ENCODE measurements at places on chromosomes 16 and 17.

DNA sequence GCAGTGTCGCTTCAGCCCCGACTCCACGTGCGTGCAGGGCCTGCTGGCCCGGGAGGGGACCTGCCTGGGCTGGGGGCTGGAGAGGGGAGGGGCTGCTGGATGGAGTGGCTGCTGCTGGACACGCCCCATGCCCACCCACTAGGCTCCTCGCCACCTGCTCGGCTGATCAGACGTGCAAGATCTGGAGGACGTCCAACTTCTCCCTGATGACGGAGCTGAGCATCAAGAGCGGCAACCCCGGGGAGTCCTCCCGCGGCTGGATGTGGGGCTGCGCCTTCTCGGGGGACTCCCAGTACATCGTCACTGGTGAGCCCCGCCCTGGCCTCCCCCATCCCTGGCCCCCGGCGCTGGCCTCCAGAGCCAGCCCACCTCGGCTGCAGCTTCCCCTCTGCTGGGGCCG, 2.4 kb downstream of the BRICD5 start:
- no peak for DNase-seq

GRCh38 chr17:53313746-53314145, 509.0 kb upstream of the KIF2B start:
- no peak for DNase-seq

DNA sequence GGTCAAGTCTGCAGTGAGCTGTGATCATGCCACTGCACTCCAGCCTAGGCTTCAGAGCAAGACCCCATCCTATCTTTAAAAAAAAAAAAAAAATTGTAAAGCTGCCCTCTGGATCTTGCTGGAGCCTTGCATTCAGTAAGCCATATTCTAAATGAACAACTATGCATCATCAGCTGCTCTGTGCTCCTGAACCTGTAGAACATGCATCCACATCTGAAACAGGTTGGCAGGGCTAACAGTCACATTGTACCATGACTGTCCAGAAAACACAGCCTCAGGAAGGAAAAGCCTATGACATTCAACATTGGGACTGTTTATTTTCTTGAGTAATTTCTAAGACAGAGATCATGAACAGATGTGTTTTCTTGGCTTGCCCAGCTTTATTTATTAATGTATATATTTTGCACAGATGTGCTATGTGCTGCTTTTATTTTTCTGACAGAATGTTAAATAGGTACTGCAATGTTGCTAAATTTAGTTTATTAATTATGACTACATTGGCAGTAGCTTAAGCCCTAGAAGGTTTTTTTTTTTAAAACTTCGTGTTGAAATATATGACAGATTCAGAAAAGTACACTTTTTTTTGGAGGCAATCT, 19.8 kb downstream of the ACSF2 start:
- no peak for DNase-seq

DNA sequence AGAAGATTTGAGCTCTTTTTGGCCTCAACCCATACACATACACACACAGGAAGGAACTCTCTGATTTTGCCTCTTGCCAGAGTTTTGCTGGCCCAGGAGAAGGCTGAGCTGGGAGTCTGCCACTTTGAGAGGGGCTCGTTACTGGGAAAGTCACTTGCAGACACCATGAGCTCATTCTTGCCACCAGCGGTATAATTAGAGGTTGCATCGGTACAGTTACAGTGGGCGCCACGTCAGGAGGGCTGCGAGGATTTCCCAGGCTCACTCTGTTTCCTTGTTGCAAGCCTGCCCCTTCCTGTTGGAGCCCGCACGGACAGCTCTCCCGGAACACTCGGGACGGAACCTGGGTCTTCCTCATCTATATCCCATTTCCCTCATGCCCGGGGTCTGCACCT, 3.1 kb upstream of the SDK2 start:
- DNase-seq: no peak

- DNase-seq: no peak
Measured at GRCh38 chr16:57301126-57301817, 16.8 kb upstream of the PLLP start.

DNA sequence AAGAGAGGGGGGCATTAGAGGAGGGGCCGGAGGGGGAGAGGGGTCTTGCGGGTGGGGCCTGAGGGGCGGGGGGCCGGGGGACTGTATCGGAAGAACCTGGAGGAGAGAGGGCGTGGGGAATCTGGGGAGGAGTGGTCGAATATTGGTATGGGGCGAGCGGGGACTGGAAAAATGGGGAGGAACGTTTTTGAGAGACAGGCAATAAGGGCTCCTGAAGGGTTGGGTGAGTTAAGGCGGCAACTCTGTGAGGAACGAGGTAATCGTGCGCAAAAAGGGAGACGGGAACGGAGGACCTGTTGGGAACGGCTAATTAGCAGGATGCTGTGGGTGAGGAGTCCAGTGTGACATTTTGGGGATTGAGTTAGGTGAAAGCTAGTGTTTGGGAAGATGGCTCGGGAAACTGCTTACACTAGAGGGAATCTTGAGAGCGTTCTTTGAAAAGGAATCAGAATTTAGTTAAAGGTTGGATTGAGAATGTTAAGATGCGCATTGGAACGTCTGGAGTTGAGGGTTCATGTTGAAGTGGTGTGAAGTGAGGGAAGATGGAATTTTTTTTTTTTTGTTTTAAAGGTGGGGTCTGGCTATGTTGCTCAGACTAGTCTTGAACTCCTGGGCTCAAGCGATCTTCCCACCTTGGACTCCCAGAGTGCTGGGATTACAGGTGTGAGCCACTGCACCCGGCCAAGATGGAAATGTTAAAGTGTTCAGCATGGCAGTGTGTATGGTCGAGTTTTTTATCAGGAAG, 662 bp downstream of the WIPF2 start:
- DNase-seq: peak; percentile 18

GRCh38 chr16:59181821-59182420, 447.8 kb upstream of the GOT2 start:
- no peak for DNase-seq

- DNase-seq: no peak
Measured at GRCh38 chr17:82779541-82779940, 27.7 kb downstream of the TBCD start.

GRCh38 chr17:67452681-67453554, 75.8 kb downstream of the PITPNC1 start:
- DNase-seq: no peak

GRCh38 chr16:22743401-22743800, 70.6 kb upstream of the HS3ST2 start:
- no peak for DNase-seq

GRCh38 chr17:51860954-51861561, 297.5 kb downstream of the CA10 start:
- DNase-seq: no peak

DNA sequence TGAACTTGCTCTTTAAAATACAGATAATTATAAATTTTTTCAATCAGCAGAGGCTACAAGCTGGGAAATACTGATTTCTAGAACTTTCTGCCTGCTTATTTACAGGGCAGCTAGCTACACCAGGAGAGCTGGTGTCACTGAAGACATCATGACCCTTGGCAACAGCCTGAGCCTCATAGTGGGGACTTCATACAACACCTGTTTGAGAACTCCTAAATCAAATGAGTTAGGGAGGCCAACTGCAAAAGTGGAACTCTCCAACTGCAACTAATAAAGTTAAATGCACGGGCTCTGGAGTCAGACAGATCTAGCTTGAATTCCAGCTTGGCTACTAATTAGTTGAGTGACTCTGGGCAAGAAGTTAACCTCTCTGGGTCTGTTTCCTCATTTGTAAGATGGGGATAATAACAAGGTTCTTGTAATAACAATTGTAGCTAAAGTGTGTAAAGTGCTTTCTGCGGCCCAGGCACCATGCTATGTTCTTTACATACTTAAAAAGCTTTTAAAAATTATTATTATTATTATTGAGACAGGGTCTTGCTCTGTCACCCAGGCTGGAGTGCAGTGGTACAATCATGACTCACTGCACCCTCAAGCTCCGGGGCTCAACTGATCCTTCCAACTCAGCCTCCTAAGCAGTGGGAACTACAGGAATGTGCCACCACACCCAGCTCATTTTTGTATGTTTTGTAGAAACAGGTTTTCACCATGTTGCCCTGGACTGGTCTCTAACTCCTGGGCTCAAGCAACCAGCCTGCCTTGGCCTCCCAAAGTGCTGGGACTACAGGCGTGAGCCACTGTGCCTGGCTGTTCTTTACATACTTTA, 33.4 kb downstream of the VAC14 start:
- DNase-seq: no peak

- no peak for DNase-seq
Measured at GRCh38 chr17:75570034-75570676, 17.4 kb upstream of the MYO15B start.

DNA sequence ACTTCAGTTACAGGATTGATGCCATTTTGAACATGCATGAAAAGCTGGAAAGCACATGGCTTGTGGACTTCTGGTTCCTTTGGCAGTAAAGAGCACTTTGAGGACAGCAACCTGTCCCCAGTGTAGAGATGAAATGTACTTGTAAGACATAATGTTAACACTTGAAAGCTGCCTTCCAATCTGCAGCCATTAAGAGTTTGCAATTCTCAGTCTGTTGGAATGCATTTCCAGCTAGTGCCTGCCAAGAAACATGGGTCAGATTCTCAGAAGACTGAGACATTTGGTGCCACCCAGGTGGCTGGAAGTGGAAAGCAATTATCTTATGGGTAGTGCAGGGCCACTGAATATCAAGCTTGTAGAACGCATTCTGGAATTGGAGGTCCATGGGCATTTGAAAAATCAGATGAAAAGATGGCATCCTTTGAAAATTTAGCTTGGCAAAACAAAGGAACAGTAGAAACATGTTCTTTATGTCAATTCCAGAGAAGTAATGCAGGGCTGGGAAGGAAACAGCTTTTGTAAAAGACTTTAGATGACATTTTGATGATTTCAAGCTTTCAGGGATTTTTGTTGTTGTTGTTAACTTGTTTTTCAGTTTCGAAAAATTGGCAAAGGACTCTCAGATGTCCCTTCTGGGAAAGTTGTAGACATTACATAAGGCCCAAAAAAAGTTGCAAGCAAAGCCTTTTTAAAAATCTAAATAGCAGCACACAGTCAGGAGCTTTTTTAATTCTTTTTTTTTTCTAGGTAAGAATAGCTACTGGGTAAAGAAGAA, 147.0 kb downstream of the ABCA8 start:
- no peak for DNase-seq

DNA sequence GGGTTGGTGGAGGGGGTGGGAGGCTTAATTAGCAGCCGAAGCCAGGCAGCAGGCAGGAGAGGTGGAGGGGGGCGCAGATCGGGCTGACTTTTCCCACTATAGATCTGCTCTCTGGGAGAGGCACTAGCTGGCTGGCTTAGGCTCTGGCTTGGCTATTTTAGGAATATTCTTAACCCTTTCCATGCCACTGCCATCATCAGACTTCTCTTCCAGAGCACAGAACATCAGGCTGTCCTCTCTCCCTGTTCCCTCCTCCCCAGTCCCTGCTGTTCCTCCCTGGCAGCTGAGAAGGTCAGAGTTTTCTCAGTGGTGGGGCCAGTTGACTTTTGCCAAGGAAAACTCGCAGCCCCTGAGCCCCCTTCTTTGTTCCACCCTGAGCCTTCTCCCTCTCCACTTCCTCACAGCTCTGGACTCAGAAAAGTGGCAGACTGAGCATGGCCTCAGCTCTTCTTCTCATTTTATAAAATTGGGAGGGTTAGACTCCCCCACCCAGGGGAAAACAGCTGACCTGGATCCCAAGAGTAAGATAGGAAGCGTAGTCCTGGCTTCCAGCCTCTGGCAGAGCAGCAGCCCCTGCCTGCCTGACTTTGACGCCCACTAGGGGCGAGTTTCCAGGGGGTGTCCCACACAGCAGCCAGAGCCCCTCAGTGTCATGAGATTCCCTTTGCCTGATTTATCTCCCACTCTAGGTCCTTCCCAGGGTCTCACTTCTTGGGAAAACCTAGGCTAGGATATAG, 9.9 kb upstream of the C1QL1 start:
- DNase-seq: no peak

DNA sequence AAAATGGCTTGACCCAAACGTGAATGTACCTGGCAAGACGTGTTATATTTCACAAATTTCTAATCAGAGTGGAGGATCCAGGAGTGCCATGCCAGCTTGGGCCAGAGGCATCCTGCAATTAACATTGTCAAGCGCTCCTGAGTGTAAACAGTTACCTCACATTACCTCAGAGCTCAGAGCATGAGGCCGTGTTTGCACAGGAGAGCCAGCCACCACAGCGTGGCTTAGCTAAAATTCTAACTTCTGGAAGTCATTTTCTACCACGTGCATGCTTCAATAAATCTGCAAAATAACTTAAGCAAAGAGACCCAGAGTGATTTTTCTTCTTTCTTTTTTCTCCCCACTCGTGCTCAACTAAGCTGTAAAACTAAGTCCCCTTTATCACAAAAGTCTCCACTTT, 769.0 kb downstream of the KCNJ2 start:
- no peak for DNase-seq

- no peak for DNase-seq
Measured at GRCh38 chr16:80667251-80667560, 126.4 kb downstream of the DYNLRB2 start.

GRCh38 chr17:48873209-48873608, 19.4 kb upstream of the ATP5MC1 start:
- no peak for DNase-seq

GRCh38 chr17:67082107-67082506, 37.8 kb downstream of the CACNG1 start:
- DNase-seq: no peak

- DNase-seq: peak; percentile 70
Measured at GRCh38 chr16:4358831-4359561, 7.9 kb upstream of the PAM16 start.

- DNase-seq: no peak
Measured at GRCh38 chr16:88748364-88748763, 36.7 kb downstream of the PIEZO1 start.

DNA sequence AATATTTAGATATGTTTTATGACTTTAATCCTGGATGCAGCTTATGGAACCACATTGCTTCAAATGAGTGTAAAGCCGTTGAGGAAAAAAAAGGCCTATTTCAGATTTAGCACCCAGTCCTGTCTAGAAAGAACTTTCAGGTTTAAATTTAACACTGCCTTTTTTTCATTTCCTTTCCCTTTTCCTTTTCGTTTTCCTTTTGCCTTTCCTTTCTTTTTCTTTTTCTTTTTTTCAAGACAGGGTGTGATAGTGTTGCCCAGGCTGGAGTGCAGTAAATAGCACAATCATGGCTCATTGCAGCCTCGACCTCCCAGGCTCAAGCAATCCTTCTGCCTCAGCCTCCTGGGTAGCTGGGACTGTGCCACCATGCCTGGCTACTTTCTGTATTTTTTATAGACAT, 15.9 kb downstream of the LUC7L3 start:
- DNase-seq: no peak

- DNase-seq: no peak
Measured at GRCh38 chr16:19967963-19968362, 83.3 kb upstream of the GPRC5B start.

- DNase-seq: no peak
Measured at GRCh38 chr17:6090253-6090652, 20.1 kb downstream of the WSCD1 start.

- DNase-seq: no peak
Measured at GRCh38 chr17:77579682-77580081, 378.8 kb upstream of the TNRC6C start.

DNA sequence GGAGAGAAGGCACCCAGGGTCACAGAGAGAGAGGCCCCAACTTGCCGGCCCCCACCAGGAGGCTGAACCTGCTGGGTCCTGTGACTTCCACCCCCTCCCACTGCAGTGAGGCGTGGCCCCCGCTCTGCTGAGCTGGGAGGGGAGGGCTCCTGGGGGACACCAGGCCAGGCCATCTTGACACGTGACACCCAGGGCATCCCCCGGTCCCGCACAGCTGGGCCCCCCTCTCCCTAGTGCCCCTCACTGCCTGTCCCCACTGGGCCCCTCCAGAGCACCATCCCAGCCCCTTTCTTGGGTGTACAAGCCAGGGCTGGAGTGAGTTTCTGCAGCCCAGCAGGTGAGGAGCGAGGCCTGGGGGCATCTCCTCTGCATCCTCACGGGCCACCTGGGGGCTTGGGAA, 12.4 kb downstream of the UBALD1 start:
- DNase-seq: no peak

- no peak for DNase-seq
Measured at GRCh38 chr17:65270499-65271253, 133.5 kb downstream of the RGS9 start.

All from activated T-cell treated with anti-CD3 and anti-CD28 coated beads for 1 hour (primary cell).